ENCODE measurements at places on chromosomes 1 and 21.

GRCh38 chr1:51576085-51576444 lies 40.8 kb upstream of the OSBPL9 start:
- no peak for DNase-seq

- no peak for DNase-seq
Observed at GRCh38 chr1:174800216-174800851, 199.4 kb upstream of the CACYBP start.

DNA sequence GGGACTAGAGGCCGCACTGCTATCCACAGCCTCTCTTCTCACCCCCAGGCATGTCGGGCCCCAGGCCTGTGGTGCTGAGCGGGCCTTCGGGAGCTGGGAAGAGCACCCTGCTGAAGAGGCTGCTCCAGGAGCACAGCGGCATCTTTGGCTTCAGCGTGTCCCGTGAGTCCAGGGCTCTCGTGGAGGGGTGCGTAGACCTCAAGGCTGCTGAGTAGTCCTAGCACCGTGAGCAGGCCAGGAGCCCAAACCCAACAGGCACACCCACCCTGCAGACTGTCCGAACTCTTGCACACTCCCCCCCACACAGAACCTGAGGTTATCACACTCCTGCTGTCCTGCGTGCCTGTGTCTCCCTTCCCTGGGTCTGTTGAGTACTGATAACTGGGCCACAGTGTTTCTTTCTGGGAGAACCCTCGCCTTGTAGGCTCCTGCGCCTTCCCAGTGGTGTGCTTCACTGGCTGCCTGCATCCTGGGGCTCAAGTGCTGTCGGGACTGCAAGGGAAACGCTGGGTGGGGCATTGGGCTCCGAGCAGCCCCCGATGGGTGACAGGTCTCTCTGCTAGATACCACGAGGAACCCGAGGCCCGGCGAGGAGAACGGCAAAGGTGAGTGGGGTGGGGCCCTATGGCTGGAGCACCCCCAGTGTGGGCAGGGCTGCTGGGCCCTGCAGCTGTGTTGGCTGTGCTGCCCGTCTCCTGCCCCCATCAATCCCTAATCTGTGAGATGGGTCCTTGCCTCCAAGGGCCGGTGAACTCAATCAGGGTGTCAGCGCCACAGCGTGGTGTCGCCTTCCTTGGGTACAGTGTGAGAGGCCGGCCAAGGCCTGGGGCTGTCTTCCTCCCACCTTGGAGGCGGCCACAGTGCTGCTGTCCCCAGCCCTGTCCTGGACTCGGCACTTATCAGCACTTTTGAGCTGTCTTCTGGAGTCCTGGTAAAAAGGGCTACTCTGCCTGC lies 4.0 kb upstream of the GJC2 start:
- no peak for DNase-seq

DNA sequence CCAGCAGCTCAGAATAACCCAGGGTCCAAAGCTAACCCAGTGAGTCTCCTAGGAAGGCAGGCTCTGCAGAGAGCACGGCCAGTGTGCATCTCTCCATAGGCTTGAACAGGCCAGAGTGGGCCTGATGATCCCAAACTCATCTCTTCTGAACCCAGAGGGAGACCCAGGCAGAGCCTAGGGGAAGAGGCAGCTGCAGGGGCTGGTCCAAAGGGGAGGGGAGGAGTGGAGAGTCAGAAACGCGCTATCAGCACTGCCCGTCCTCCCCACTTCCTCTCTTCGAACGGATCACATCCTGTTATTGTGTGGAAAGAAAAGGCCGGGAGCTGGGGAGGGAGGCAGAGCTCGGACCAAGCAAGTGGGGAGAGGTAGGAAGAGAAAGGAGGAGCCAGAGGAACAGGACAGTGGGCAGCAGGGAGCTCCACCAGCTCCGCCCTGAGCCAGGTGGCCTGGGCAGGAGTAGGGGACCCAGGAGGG lies 20.2 kb downstream of the TAL1 start:
- no peak for DNase-seq

All from activated CD4-positive, alpha-beta T cell treated with anti-CD3 and anti-CD28 coated beads for 48 hours (primary cell).